BE2C (cell line): ENCODE measurements at places on chromosomes 1 and 21.

- no peak for DNase-seq
These were observed 17.7 kb downstream of the CBR1 start for GRCh38 chr21:36087362-36088138.

DNA sequence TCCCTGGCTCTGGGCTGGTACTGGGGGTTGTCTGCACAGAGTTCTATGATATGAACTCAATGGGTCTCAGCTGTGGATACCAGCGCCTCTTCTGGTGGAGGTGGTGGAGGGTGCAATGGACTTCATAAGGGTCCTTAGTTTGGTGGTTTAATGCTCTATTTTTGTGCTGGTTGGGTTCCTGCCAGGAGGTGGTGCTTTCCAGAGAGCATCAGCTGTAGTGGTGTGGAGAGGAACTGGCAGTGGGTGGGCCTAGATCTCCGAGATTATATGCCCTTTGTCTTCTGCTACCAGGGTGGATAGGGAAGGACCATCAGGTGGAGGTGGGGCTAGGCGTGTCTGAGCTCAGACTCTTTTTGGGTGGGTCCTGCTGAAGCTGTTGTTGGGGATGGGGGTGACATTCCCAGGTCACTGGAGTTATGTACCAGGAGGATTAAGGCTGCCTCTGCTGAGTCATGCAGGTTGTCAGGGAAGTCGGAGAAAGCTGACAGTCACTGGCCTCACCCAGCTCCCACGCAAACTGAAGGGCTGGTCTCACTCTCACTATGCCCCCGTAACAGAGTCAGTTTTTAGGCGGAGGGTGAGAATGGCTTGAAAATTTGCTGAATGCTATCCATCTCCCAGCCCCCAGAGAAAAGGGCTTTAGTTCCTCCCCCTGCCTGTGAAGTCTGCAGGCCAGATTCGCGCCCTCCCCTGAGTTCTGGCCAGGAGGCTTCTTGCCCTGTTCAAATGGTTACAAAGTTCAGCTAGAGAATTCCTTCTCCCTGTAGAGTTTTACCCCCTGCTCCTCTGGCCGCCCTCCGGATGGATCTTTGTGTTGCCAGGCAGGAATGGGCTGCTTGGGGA, 902.9 kb downstream of the LTN1 start:
- no peak for DNase-seq

DNA sequence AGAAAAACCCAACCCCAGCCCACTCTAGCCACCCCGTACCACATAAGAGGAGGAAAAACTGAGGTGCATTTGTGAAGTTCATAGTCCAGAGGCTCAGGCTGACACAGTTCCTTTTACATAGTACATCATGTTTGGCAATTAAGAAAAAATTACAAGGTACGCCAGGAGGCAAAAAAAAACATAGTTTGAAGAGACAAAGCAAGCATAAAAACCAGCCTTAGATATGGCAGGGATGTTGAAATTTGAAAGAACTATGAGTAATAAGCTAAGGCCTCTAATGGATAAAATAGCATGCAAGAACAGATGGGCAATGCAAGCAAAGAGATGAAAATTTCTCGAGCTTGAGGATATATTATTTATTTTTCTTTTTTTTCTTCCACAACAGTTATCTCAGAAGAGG, 31.9 kb downstream of the MIXL1 start:
- DNase-seq: no peak

DNA sequence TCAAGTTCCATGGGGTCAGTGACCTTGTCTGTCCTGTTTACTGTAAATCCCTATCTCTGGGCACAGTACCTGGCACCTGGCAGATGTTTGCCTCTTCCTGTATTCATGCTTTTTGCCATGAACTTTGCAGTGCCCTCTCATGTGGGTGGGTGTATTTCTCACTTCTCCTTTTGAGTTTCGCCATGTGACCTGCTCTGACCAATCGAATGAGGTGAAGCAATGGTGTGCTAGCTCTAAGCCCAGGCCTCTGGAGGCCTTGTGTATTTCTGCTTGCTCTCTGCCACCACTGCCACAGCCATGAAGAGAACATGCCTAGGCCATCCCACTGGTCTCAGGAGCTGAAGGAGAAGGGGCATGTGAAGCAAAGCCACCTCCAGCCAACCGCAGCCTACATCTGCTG, 185.5 kb upstream of the ZC3H12A start:
- no peak for DNase-seq

GRCh38 chr1:40699787-40700186, 8.3 kb downstream of the NFYC start:
- no peak for DNase-seq

DNA sequence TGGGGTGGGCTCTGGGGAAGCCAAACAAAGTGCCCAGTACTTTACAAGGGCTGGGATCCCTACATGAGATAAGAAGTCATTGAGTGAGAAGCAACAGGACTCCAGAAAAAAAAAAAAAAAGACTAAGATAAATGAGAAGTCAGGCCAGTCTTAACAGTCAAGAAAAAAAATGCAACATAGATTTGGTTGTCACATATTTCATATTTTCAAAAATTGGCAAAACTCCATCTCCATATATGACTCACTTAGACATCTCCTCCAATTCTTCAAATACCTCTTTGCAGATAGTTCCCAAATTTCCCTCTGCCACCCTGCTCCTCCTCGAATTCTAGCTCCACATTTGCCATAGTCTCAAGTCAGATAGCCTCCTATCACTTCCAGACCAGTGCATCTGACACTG, 20.9 kb upstream of the SIPA1L2 start:
- no peak for DNase-seq

- DNase-seq: no peak
These were observed 20.7 kb upstream of the PADI4 start for GRCh38 chr1:17287130-17287776.

DNA sequence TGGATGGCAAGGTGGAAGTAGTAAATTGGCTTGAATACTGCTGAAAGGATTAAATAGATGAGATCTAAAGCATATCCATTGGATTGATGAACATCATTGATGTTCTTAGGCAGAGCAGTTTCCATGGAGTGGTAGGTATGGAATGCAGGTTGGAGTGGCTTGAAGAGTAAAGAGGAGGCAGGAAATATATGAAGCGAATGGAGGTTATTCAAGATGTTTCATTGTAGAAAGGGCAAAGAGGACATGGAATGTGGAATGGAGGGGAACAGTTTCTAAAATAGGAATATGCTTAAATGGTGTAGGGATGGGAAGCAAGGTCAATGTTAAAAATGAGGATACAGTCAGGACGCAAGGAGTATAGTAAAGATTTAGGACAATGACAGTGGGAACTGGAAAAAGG, 6.1 kb downstream of the OSBPL9 start:
- DNase-seq: no peak

DNA sequence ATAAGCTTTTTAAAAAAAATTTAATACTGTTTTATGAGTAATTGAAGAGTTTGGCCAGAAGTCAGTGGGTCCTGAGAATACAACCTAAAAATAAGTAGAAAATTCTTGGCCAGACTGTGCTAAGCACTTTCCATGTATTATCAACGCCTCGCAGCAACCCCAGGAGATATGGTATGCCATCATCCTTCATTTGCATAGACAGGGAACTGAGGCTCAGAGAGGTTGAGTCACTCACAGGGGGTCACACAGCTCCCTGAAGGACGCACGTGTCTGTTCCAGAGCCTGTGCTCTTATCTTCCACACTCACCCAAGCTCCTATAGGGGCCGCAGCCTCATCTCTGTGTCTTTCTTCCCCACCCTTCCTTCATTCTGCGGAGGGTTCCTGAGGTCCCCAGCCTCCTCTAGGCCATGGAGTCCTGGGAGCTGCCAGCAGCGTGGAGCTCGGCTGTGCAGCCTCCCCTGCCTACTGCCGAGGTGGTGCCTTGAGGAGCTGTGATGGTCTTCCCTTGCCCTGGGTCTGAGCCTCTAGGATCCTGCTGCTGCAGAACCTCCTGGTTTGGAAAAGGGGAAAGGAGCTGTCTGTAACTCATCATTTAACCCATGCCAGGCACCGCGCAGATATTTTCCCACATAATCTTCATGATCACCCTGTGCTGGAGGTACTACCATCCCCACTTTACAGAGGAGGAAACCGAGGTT, 30.3 kb upstream of the ECE1 start:
- DNase-seq: no peak

GRCh38 chr1:201790261-201790660, 38.7 kb upstream of the IPO9 start:
- DNase-seq: no peak

DNA sequence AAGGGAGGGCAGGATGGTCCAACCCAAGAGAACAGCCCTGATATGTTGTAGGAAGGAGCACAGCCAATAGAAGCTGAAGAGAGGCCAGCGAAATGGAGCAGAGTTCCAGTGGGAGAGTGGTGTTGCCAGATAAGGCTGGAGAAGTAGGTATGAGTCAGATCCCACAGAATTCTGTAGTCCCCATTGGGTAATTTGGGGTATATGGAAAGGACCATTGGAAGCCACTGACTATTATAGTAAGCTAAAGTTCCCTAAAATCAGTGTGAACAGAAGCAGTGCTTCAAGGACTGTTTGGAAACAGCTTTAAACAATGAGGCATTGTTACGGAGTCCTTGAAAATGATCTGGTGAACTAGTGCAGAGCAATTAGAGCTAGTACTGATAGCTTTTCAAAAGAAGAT, 63.0 kb downstream of the DISP1 start:
- DNase-seq: no peak

DNA sequence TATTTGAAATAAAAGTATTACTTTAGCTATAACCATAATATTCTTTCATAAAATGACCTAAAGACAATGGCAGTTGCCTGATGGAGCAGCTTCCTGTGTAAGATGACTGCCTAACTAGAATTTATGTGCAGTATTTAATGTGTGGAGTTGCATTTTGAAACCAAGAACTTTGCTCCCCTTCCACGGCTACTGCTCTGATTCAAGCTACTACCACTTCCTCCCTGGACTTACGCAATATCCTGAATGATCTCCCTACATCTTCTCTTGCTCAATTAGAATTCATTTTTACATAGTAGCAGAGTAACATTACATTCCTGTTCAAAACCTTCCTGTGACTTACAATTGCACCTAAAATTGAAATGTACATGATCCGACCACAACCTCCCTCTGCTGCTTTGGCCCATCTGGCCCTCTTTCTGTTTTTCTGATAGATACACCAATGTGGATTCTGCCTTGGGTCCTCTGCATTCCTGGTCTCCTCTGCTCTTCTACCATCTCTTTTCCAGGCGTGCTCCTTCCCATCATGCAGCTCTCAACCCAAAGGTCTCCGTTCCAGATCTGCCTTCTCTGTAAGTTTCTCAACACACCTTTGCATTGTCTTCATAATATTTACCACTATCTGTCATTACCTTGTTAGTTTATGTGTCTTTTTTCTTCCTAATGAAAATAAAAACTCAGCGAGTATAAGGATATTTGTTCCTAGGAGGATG, 47.4 kb upstream of the USP25 start:
- no peak for DNase-seq

DNA sequence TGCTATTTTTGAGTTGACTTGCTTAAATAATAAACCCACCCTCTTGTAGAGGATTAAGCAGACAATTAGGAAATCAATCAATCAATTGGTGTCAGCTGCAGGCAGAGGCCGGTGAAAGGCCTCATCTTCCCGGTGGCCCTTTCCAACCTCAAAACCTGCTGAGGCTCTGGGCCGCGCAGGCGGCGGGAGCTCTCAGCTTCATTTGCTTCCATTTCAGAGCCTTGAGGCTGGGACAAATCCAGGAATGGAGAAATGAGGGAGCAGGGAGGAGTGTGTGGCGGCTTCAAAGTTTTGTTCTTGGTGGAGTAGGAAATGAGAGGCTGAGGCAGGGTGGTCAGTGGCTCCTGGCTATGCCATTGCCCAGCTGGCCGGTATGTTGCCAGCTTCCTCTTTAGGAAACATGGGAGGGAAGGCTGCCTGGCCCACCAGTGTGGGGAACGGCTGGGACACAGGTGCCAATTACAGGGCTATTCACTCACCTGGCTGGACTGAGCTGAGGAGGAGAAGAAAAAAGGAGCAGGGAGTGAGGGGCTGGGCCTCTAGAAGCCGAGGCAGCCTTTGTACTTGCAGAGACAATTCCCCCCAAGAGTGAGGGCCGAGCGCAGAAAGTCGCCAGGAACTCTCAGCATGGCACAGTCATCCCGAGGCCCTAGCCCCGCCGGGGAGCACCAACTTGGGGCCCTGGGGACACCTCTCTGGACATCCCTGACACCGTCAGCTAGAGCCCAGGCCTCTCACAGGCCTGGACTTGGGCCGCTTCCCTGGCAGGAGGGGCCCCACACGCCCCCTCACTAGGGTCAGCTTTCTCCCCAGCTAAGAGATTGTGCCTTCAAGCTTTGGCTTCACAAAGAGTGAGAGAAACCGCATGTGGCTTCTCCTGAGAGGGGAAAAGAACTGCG, 4.4 kb downstream of the POU3F1 start:
- DNase-seq: no peak

DNA sequence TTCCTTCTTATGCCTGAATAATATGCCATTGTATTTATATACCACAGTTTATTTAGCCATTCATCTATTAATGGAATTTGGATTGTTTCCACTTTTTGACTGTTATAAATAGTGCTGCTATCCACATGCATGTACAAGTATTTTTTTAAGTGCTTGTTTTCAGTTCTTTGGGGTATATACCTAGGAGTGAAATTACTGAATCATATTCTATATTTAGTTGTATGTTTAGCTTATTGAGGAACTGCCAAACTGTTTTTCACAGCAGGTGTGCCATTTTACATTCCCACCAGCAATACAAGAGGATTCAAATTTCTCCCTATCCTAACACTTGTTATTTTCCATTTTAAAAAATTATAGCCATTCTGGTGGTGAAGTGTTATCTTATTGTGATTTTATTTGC, 7.6 kb upstream of the HJV start:
- no peak for DNase-seq

DNA sequence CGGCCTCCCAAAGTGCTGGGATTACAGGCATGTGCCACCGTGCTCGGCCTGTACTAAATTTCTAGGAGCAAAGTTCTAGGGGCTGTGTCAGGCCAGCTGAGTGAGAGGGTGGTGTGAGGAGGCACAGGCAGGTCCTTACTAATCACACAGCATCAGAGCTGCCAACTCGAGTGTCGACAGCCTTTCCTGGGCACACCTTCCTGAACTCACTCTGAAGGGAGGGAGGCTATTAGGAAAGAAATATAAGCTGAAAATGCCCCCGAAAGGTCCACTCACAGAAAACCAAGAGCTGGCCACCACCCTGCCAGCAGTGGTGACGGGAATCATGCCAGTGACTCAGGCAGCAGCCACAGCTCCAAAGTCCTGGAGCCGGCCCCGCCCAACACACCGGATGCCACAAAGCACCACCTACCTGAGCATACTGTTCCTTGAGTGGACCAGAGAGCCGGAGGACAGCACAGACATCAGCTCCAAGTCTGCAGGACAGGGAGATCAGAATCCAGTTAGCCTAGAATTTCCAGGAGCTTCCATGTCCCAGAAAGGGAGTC, 4.5 kb downstream of the PMVK start:
- no peak for DNase-seq
